Activated CD4-positive, alpha-beta T cell treated with anti-CD3 and anti-CD28 coated beads, Interleukin-2, amount 50 U/mL, for 4 hours (primary cell): ENCODE measurements at places on chromosomes 12 and 14.

GRCh38 chr12:7269273-7269672 lies 34.6 kb upstream of the ACSM4 start:
- DNase-seq: no peak

DNA sequence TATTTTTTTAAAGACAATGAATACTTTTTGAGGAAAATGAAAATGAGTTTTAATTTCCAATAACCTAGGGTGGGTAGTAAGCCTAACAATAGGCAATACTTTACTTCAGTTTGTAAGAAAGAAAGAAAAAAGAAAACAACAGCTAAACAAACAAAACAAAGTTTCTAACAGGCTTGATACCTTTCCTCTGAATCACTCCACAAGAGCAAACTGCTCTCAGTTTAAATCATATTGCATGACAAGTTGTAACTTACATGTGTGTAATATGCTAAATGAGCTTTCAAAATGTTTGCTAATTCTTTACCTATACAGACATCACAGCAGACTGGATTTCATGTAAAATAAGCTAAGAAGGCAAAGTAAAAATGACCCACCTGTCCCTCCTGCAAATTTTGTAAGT lies 6.7 kb upstream of the LMO3 start:
- no peak for DNase-seq

DNA sequence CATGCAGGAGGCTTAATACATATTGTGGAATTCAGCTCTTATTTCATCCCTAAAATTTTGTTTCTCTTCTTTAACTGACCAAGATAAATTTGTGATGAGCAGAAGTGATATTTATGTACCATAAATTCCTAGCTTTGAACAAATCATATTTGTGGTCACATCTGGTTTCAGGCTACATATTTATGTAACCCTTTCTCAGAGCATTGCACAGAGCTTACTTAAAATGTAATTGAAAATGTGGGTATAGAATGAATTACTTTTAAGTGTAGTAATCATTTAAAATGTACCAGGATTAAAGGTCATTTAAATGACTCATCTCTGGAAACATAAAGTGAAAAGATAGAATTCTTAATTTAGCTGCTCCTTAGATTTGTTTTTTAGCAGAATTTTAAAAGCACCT lies 129.9 kb upstream of the FRMD6 start:
- no peak for DNase-seq

DNA sequence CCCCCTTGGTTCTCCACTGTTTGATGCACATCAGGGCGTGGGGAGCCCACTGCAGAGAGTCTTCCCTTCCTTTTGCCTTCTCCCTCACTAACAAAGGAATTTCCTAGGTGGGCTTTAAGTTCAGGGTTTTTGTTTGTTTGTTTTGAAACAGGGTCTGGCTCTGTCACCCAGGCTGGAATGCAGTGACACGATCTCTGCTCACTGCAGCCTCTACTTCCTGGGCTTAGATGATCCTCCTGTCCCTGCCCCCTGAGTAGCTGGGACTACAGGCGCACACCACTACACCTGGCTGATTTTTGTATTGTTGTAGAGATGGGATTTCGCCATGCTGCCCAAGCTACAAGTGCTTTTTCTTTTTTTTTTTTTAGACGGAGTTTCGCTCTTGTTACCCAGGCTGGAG lies 33.8 kb downstream of the EP400 start:
- no peak for DNase-seq

- DNase-seq: no peak
These were observed 57.2 kb downstream of the EPS8 start for GRCh38 chr12:15731940-15732339.

- DNase-seq: no peak
These were observed 753 bp upstream of the DLGAP5 start for GRCh38 chr14:55192054-55192621.

GRCh38 chr14:73606271-73606670 lies 6.0 kb upstream of the ACOT6 start:
- DNase-seq: no peak

DNA sequence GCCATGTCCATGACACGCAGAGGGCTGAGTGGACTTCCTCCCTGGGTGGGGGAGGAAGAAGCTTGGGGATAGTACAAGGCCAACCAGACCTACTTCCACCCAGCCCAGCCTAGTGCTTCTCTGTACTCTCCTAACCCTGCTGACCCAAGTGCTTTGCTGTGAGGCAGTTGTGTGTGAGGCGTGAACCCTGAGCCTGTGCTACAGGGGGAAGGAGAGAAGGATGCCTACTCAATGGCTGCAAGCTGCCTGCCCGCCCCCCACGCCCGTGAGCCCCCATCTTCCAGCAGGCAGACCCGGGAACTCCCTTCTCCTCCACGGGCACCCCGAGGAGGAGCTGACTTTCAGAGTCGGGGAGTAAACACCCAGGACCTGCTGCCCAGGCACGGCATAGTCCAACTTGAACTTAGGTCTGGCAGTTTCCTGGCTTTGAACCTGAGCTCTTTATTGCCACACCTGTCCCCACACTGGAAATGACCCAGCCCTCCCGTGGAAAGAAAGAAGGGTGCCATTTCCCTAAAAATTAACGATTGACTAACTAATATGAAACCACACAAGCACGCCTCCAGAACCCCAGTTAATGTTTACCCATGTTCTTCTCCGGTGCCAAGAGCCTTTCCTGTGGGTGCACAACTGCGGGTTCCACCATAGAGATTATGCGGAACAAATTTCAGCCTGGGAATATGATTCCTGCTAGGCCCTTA lies 10.8 kb downstream of the ALDH2 start:
- no peak for DNase-seq

GRCh38 chr12:112788205-112788604 lies 3.3 kb upstream of the RPH3A start:
- no peak for DNase-seq

DNA sequence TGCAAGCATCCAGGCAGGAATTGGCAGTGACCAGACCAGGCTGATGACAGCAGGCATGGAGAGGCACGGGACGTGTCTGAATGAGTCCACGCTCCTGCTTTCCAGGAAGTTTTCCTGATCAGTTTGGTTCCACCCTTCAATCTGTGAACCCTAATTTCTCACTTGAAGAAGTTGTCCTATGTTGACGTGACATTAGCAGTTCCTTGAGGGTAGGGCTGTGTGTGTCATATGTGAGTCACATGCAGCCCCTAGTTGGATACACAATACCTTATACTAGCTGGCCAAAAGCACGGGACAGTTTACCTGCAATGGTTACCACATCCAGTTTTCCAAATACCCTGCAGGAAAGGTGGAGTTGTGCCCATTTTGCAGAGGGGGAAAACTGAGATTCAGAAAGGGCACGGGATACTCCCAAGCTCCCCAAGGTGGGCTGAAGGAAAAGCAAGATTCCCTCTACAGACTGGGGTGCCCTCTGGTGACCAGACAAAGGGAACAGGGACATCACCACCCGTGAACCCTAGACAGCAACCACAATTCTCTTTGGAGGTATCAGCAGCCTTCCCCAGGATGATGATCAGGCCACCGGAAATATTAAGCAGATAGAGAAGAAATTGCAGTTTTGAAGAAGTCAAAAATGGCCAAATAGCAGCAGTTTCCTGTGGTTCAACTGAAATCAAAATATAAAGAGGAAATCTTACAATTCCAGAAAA lies 194.5 kb downstream of the PHETA1 start:
- no peak for DNase-seq

DNA sequence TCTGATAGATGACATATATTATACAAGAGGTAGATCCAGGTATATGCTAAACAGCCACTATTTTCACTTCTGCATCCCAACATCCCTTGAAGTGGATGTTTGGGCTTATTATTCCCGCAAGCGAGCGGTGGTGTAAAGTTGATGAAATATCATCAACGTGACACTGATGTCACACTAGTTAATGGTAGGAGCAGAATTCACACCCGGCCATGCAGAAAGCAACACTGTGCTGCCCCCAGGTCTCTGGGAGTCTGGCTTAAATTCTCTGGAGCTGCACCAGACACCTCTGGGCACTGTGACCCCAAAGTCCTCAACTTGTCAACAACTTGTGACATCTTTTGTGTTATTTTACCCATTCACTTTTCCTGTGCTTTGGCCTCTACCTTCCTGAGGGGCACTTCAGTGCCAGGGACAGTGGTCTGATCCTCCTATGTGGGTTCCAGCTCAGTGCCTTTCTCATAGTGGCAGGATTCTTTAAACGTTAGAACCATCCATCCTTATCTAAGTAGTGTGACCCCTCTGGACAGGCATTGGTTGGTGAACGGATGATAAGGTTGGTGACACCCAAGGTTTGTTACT lies 952 bp downstream of the DRAM1 start:
- no peak for DNase-seq

DNA sequence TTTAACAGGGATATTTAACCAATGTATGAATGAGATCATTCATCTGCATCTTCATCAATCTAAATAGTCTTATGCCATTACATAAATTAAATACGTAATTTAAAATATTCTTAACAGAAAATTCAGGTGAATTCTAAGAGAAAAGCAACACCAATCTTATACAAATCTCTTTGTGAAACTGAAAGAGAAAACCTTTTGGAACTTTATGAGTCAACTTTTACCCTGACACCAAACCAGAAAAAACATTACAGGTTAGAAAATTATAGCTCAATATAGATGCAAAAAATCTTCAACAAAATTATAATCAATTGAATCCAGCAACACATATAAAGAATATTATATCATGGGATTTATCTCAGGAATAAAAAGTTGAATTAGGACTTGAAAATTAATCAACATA lies 3.4 kb downstream of the GLIPR1L1 start:
- DNase-seq: no peak

DNA sequence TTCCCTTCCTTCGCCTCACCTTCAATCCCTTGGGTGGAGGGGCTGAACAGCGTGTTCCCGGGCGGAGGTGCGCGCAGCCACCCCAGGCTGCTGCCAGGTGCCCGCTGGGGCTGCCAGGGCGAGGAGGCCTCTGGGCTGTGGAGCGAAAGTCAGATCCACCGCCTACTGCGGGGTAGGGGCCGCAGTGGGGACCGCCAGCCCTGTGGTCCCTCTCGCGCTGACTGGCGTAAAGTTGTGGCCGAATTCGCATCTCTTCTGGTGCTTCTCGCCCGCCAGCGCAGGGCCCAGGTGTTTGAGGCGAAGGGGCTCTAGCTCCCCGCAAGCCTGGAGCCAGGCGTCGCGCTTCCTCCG lies 6.9 kb upstream of the HOXC4 start:
- DNase-seq: no peak

DNA sequence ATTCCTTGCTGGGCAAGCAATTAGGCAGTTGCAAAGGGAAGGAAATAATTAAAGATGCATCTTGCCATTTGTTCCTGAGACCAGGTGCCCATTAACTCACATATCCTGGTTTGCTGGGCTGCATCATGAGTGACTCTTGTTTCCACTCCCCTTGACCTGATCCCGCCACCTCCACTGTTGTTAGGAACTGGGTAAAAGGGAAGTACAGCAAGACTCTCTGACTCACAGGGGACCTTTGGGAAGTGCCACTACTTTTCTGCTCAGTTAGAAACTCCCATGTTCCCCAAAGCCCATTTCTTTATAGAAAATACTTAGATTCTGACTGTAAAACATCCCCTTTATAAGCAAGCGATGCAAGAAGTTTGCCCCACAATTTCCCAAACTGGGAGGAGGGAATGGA lies 186.0 kb upstream of the BCL2L14 start:
- DNase-seq: no peak

DNA sequence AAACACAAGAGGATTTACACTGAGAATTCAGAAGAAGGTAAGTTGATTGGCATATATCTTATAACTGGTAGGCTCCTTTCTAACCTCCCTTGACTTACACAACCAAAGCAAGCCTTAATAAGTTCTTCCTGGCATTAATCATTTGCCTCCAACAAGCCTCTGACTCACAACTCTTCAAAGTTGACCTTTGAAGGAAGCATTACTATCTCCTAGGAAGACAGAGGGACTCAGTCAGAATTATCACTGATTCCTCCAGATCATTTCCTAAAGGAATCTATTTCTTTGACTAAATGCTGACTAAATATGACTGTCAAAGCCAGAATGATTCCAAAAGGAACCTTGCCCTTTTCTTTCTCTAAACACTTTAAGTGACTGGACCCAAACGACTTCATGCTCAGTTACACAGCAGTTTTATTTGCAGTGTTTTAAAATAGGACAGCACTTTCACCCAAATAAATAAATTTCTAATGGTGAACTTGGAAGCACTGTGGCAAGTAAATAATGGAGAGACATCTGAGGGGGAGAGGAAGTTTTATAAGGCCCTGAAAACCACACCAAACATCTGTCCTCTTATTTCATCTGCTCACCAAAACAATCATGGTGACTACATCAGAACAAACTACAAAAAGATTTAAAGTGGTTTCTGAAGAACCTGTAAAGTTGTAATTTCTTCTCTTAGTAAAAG lies 128.2 kb downstream of the KLHL28 start:
- no peak for DNase-seq

DNA sequence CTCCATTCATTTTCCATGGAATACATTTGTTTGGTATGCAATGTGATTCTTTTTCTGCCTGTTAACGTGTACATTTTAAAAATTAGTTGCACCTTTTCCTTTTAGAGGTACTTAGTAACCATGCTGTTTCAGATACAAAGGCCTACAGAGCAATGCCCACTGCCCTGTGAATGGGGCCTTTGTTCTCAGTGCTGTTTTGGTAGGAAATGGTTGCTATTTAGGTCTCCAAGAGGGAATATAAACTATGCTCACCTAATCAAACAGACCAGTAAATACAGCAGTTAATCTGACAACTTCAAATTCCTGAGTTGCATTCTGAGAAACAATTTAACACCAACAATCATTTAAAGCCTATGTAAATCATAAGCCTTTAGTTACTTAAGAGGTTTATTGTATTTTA lies 188.7 kb downstream of the BCAT1 start:
- DNase-seq: no peak

DNA sequence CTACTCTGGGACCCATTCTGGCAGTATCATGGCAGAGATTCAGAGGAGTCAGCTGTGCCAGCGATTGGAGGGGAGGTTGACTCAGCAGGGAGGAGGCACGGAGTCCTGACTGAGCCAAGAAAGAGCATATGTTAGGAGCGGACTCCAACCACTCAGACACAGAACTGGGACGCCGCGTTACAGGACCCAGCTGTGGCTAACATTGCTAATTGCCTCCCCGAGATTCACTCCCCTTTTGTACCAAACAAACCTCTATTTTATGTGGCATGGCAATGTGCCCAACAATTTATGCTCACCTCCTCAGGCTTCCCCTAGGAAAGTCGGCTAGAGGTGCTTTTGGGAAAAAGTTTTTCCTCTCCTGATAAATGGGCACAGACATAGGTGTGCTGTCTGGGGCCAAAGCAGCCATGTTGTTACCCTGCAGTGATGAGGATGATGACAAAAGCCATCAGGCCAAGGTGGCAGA lies 15.2 kb upstream of the CLIP1 start:
- no peak for DNase-seq

DNA sequence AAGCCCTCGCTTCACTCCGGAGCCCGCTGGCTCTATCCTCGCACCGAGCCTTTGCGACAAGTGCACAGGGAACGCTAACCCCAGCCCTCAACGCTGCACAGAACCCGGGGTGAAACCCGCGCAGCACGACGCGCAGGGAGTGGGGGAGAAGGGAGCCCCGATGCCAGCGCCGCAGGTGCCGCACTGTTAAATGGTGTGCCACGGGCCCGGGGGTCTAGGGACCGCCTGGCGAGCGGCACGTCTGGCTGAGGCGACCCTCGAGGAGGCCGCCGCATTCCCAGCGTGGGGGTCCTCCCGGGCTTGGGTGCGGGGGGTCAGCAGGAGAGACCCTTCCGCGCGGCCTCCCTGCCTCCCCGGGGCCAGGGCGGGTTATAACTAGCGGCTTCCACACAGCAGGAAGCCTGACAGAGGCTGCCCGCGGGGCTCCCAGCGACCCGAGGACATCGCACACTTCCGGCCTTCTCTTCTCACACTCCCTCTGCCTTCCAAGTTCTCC lies 23.8 kb upstream of the LRTM2 start:
- peak; percentile 22 for DNase-seq
